Activated CD8-positive, alpha-beta T cell treated with anti-CD3 and anti-CD28 coated beads, Interleukin-2, amount 10 ng/mL, durations not matched to agents 7 days and 5 days (primary cell): ENCODE measurements at places on chromosomes 3 and 15.

DNA sequence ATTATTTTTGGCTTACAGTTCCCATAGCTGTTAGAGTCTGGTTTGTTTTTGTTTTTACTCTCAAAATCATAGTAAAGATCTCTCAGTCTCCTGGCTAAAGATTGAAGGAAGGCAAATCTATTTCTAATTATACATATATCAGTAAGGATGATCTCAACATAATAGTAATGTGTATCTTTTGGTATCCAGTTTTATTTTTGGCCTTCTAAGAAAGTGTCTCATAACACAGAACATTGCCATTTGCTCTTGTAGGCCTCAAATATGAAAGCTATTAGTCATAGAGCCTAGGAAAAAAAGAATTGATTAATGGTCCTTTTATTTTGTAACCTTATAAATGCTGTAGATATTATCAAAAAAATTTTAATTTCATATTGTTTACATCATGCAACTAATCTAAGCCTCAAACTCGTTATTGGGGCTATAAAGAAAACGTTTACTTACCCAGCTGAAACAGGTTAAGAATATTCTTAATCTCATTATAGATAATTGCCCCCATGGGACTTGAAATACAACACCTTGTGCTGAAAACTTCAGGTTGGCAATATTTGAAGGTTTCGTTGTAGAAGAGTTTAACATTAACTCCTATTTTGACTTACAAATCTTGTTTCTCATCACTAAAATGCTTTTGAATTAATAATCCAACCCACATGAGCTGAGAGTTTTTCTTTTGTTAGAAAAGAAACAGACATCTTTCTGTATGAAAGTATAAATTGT is 16.7 kb downstream of the FBXO45 start:
- no peak overlapping the region for H3K27ac ChIP-seq
- DNase-seq, result no peak
- H3K36me3 ChIP-seq, result peaks cover 51% of the 10 kb centered on the region
- no peak overlapping the region for H3K4me3 ChIP-seq
- H3K4me1 ChIP-seq, result peaks cover 2% of the 10 kb centered on the region
- H3K27me3 ChIP-seq, result no peaks in the 10 kb centered on the region

GRCh38 chr3:35067750-35068149 is 571.6 kb upstream of the ARPP21 start:
- H3K4me3 ChIP-seq, result no peak overlapping the region
- no peak for DNase-seq
- no peaks in the 10 kb centered on the region for H3K27me3 ChIP-seq
- no peak overlapping the region for H3K27ac ChIP-seq
- no peaks in the 10 kb centered on the region for H3K36me3 ChIP-seq

GRCh38 chr3:102000620-102001209 is 151.4 kb downstream of the NFKBIZ start:
- H3K4me3 ChIP-seq, result no peak overlapping the region
- DNase-seq, result no peak
- H3K4me1 ChIP-seq, result peaks cover 6% of the 10 kb centered on the region
- H3K27ac ChIP-seq, result no peak overlapping the region

- no peak overlapping the region for H3K27ac ChIP-seq
- DNase-seq, result no peak
- H3K27me3 ChIP-seq, result peaks cover 8% of the 10 kb centered on the region
- H3K4me3 ChIP-seq, result no peak overlapping the region
- no peaks in the 10 kb centered on the region for H3K36me3 ChIP-seq
Observed at GRCh38 chr3:127299276-127299675, 11.4 kb upstream of the PRR20G start.

DNA sequence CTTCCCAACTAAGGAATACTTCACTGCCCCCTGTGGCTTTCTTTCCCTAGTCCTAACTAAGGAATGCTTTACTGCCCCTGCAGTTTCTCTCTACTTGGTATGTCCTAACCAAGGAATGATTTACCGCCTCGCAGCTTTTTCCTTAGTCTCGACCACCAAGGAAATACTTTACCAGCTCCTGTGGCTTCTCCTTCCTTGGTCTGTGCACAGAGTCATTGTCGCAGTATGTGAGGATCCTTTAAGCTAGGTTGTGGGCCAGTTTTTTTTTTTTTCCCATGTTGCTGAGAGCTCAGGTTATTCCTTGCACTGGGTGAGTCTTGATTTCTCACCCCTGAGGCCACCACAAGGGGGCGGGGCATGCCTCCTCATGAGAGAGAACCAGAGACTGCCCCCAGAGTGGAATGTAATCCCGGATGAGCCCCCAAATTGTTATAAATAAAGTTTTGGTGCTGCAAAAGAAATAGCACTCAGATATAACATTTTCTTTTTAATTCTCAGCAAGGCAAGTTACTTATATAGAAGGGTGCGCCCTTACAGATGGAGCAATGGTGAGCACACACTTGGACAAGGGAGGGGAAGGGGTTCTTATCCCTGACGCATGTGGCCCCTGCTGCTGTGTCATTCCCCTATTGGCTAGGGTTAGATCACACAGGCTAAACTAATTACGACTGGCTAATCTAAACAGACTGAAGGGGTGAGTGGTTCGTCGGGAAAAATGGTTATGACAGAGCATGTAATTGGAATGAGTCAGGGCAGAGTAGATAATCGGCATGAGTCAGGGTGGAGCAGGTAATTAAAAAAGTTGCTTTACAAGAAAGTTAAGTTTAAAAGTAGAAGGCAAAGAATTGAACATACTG is 27.0 kb downstream of the NDUFB4 start:
- no peaks in the 10 kb centered on the region for H3K27me3 ChIP-seq
- H3K27ac ChIP-seq, result no peak overlapping the region
- H3K36me3 ChIP-seq, result no peaks in the 10 kb centered on the region
- no peak overlapping the region for H3K4me3 ChIP-seq
- no peaks in the 10 kb centered on the region for H3K4me1 ChIP-seq

- no peak for DNase-seq
- H3K4me1 ChIP-seq, result no peaks in the 10 kb centered on the region
- H3K4me3 ChIP-seq, result no peak overlapping the region
- H3K27me3 ChIP-seq, result peaks cover 3% of the 10 kb centered on the region
Observed at GRCh38 chr3:18079739-18080138, 337.3 kb upstream of the TBC1D5 start.

DNA sequence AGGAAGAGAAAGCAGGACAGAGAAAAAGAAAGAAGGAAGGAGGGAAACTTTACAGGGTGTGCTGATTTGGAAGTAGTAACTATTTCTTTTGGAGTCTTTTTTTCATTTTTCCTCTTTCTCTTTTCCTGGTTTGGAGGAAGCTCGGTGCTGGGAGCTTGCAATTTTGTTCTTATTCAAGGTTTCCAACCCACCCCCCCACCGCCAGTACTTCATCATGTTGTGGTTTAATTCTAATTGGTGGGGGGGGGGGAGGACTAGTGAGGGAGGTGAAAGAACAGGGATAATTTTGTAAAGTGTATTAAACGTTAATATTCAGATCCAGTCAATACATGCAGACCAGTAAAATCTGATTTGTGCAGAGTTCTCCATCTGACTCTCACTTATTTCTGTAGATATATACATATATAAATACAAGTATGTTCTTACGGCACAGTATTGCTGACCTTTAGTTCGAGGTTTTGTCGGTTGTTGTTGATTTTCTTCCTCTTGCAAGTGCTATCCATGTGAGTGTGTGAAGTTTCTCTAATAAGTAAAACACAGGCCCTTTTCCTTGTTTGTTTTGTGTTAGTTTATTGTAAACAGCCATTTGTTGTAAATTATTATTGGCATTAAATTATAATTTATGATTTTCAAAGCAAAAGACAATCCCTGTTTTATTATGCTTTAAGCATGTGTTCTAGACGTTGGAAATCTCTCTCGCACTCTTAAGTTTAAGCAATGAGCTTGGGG is 9.3 kb downstream of the NR2F2 start:
- DNase-seq, result no peak
- H3K4me1 ChIP-seq, result no peaks in the 10 kb centered on the region
- peaks cover 80% of the 10 kb centered on the region for H3K27me3 ChIP-seq
- H3K36me3 ChIP-seq, result peaks cover 11% of the 10 kb centered on the region
- no peak overlapping the region for H3K4me3 ChIP-seq

GRCh38 chr3:144831955-144832716 is 860.5 kb downstream of the DIPK2A start:
- H3K4me3 ChIP-seq, result no peak overlapping the region
- H3K27me3 ChIP-seq, result no peaks in the 10 kb centered on the region
- no peak overlapping the region for H3K27ac ChIP-seq
- DNase-seq, result no peak
- H3K4me1 ChIP-seq, result no peaks in the 10 kb centered on the region

GRCh38 chr3:182837855-182838454 is 44.7 kb downstream of the ATP11B start:
- H3K36me3 ChIP-seq, result peaks cover 60% of the 10 kb centered on the region
- DNase-seq, result no peak
- no peaks in the 10 kb centered on the region for H3K27me3 ChIP-seq
- peaks cover 2% of the 10 kb centered on the region for H3K4me1 ChIP-seq

GRCh38 chr3:78165876-78166275 is 1126.0 kb downstream of the ROBO2 start:
- H3K4me1 ChIP-seq, result no peaks in the 10 kb centered on the region
- H3K27me3 ChIP-seq, result no peaks in the 10 kb centered on the region
- no peak for DNase-seq
- H3K36me3 ChIP-seq, result no peaks in the 10 kb centered on the region

DNA sequence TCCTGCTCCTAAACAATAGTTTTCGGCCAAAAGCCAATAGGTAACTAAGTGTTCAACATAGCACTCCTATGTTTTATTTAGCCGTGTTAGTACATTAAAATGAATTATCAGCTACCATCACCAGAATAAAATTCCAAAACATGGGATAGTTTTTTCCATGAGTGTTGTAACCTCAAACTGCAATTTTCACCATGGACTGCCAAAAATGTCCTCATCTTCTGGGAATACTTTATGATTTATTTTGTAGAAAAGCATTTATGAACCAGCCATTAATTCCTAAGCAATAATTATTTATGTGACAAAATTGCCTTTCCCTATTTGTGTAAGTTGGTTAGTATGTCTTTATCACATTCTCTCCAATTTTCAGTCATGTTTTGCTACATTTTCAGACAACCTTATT is 438.1 kb downstream of the NAALADL2 start:
- no peaks in the 10 kb centered on the region for H3K4me1 ChIP-seq
- no peaks in the 10 kb centered on the region for H3K36me3 ChIP-seq
- DNase-seq, result no peak
- no peak overlapping the region for H3K4me3 ChIP-seq
- no peaks in the 10 kb centered on the region for H3K27me3 ChIP-seq

- no peak overlapping the region for H3K4me3 ChIP-seq
- H3K4me1 ChIP-seq, result peaks cover 16% of the 10 kb centered on the region
- peaks cover 48% of the 10 kb centered on the region for H3K36me3 ChIP-seq
- DNase-seq, result no peak
- H3K27me3 ChIP-seq, result no peaks in the 10 kb centered on the region
- no peak overlapping the region for H3K27ac ChIP-seq
Observed at GRCh38 chr15:50077176-50077575, 41.9 kb downstream of the ATP8B4 start.

DNA sequence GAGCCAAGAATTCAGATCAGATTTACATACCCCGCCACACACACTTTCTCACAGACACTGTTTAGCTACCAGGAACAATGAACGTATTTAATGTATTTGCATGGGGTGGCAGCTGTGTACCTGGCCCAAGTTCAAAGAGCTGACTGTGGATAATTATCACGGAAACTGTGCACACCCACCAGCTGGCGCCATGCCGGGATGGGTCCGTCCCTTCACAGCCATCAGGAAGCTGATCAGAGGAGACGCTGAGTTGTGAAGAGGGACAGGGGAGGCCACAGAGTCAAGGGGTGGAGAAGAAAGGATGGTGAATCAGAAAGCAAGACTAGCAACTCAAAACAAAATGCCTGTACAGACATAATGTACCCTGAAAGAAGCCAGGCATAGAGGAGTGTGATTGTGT is 13.1 kb upstream of the PLA2G4D start:
- no peak overlapping the region for H3K27ac ChIP-seq
- peaks cover 30% of the 10 kb centered on the region for H3K27me3 ChIP-seq
- peaks cover 23% of the 10 kb centered on the region for H3K4me1 ChIP-seq
- no peak for DNase-seq

GRCh38 chr3:110106805-110107204 is 769.5 kb upstream of the DPPA4 start:
- H3K4me1 ChIP-seq, result no peaks in the 10 kb centered on the region
- no peaks in the 10 kb centered on the region for H3K27me3 ChIP-seq
- H3K4me3 ChIP-seq, result no peak overlapping the region
- no peaks in the 10 kb centered on the region for H3K36me3 ChIP-seq
- DNase-seq, result no peak

GRCh38 chr15:38059665-38060064 is 125.2 kb downstream of the TMCO5A start:
- H3K27ac ChIP-seq, result no peak overlapping the region
- DNase-seq, result no peak
- peaks cover 17% of the 10 kb centered on the region for H3K27me3 ChIP-seq
- no peak overlapping the region for H3K4me3 ChIP-seq

DNA sequence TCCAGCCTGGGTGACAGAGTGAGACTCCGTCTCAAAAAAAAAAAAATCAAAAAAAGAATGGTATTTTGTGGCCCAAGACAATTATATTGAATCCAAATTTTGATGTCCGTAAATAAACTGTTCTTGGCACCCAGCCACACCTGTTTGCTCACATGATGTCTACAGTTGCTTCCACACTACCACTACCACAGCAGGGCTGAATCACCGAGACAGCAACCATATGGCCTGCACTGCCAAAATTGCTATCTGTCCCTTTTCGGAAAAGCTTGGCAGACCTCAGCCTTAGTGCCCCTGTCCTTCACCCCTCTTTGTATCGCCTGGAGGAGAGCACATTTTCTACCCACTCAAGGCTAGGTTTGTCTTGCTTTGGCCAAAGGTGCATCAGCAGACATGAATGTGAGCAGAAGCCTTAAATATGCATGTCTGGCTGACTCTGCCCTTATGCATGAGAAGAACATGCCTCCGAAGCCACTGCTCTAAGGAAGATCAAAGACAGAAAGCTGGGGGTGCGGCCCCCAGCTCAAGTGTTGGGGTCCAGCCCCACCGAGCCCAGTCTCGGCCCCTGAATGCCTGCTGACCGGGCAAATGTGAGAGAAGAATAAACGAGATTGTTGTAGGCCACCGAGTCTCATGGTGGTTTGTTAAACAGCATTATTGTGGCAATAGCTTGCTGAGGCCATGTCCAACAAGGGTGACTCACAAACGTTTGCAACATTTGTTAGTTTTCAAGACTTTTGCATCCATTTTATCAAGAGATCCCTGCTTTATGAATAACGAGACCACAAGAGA is 108.1 kb downstream of the TPRA1 start:
- H3K27ac ChIP-seq, result no peak overlapping the region
- no peak overlapping the region for H3K4me3 ChIP-seq
- no peaks in the 10 kb centered on the region for H3K36me3 ChIP-seq
- H3K4me1 ChIP-seq, result peaks cover 18% of the 10 kb centered on the region

GRCh38 chr15:28955160-28955992 is 69.6 kb downstream of the APBA2 start:
- peaks cover 48% of the 10 kb centered on the region for H3K4me1 ChIP-seq
- H3K27ac ChIP-seq, result peak overlapping the region; percentile 81
- peak; percentile 60 for DNase-seq

DNA sequence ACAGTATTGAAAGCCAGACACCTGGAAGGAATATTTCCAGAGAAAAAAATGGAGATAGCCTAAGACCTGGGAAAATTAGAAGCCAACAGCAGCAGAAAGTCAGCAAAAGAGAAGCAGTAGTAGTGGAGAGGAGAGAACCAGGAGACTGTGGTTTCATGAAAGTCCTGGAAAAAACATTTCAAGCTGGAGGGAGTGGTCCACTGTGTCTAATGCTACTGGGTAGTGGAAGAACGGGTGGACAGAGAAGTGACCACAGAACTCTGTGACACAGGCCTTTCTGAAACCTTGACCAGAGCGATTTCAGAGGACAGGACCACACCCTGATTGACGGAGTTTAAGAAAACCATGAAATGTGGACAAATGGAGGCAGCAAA is 15.3 kb upstream of the SH3BP5 start:
- no peak for DNase-seq
- H3K4me3 ChIP-seq, result no peak overlapping the region
- peaks cover 8% of the 10 kb centered on the region for H3K36me3 ChIP-seq
- peaks cover 14% of the 10 kb centered on the region for H3K27me3 ChIP-seq
